NCI-H146 (cell line): ENCODE measurements at places on chromosomes 16 and 17.
A peak's percentile ranks its signal among the peaks of the same experiment; 100 is the strongest.

DNA sequence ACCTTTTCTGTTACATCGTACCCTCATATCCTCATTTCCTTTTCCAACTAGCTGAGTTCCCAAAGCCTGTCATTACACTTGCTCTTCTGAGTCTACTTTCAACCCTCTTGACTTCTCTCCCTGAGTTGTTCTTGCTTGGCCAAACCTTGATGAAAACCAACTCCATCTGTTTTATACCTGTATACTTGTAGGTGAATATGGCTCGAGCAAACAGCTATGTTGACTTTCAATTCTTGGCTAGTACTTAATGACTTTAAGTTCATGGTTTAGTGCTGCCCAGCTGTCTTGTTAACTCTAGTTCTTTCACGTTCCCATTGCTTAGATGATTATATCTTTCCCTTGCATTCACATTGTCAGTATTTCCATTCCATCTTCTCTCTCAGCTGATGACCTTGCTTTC is 14.8 kb downstream of the TANC2 start:
- DNase-seq = no peak

- peak; percentile 79 for DNase-seq
Measured at GRCh38 chr16:52466994-52467393, 79.9 kb downstream of the TOX3 start.

DNA sequence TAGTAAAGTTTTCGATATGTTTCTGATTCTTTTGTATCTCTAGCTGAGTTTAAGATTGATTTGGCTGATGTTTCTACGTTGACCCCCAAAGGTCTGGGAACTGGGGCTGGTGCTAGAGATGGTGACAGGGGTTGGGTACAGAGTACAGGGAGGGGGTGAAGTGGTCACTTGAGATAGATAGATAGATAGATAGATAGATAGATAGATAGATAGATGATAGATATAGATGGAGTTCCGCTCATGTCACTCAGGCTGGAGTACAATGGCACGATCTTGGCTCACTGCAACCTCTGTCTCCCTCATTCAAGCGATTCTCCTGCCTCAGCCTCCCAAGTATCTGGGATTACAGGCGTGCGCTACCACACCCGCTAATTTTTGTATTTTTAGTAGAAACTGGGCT is 1.8 kb upstream of the FBRS start:
- DNase-seq = no peak

DNA sequence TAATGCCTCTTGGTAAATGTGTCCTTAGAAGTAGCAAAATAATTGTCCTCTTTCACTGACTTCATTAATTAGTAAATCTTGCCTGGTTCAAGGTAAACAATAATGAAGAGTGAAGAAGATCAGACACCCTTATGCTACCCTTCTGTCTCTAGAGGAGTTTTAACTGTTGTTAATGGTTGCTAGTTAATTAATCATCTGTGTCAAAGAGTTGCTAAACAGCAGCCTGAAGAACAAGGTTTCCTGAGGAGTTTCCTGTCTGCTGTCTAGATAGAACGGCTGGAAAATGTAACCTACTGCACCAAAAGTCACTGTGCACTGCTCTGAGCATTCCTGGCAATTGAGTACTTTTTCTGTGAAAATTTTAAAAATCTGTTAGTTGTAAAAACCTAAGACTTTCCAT is 131.3 kb downstream of the NLK start:
- DNase-seq = no peak

GRCh38 chr16:77945126-77945525 is 77.2 kb upstream of the CLEC3A start:
- no peak for DNase-seq

GRCh38 chr16:27786221-27786922 is 236.4 kb downstream of the KATNIP start:
- DNase-seq = no peak

DNA sequence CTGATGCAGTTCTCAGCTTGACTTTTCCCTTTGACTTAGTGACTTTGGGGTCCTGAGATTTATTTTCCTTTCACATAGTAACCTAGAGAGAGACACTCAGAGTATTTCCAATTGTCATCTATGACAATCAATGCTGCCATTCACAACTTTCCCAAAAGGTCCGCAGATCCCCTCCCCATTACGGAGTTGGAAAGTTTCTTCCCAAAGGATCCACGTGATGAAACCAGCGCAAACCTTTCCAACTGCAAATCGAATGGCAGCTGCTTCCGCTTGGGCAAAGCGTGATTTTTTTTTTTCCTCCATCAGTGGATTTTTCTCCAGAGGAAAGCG is 538 bp upstream of the FCSK start:
- DNase-seq = peak; percentile 54

DNA sequence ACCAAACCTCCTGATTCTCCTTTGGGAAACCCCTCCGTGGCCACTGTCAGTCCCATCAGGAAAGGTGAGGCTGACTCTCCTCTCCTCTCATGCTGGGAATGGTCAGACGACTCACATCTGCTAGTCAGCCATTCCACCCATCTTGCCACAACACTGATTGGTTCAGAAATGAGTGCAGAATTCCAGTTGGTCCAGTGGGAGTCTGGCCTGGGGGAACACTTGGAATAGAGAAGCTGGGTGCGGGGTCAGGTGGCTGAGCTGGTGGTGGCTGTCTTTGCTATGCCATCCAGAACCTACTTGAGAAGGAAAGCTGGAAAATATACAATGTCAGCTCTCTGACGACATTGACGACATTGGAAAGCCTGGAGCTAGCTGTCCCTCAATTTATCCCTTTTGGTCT is 23.6 kb upstream of the PLLP start:
- no peak for DNase-seq

- no peak for DNase-seq
Measured at GRCh38 chr17:2911035-2911754, 115.0 kb downstream of the RAP1GAP2 start.

DNA sequence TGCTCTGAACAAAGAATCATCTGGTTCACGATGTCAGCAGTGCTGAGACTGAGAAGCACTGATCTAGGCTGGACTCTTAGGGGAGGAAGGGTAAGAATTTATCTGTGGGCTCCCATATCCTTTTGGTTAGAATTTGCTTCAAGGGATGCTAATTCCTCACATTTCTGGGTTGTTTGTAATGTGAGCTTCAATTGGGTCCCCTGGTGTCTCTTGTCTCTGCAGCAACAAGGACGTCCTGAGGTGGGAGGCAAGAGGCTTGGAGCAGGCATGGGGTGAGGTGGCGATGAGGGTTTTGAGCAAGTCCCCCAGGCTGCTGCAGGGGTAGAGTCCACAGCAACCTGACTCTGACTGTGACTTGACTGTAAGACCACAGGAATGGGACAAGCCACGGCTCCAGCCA is 213.8 kb upstream of the NLRP1 start:
- no peak for DNase-seq

DNA sequence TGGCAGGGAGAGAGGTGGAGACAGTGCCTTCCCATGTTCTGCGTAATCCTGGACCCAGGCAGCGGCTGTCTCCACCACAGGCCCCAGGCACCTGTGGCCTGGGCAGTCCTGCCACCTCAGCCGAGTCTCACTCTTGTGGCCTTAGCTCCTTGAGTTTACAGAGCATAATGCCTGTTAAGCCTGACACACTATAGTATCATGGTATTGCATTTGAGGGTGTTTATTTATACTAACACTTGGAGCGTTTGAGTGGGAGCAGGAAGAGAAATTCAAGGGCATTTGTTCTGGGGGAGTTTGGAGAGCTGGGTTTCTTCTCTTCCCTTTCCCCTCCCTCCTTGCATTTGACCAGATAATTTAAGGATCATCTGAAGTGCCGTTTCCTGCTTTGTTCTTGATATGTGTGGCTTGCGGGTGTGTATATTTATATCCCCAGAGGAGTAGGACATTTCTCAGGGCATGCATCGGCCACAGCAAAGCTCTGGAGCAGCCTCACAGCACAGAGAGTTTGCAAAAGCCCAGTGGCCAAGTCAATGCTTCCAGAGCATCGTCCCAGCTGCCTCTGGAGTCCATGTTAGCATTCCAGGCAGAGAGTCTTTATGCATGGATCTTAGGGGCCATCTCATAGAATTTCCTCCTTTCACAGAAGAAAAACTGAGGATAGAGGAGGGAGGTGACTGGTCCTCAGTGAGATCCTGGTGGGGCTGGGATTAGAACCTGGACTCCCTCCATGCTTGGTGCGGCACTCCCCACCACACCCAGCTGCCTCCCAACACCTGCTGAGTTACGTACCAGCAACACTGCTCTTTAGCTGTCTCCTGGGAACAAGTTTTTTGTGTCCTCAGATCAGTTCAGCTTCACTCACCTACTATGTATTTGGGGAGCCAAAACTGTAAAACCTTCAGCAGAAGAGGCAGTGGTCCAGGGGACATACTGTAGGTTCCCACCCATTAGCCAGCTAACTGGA is 222.8 kb downstream of the CCDC182 start:
- DNase-seq = no peak

DNA sequence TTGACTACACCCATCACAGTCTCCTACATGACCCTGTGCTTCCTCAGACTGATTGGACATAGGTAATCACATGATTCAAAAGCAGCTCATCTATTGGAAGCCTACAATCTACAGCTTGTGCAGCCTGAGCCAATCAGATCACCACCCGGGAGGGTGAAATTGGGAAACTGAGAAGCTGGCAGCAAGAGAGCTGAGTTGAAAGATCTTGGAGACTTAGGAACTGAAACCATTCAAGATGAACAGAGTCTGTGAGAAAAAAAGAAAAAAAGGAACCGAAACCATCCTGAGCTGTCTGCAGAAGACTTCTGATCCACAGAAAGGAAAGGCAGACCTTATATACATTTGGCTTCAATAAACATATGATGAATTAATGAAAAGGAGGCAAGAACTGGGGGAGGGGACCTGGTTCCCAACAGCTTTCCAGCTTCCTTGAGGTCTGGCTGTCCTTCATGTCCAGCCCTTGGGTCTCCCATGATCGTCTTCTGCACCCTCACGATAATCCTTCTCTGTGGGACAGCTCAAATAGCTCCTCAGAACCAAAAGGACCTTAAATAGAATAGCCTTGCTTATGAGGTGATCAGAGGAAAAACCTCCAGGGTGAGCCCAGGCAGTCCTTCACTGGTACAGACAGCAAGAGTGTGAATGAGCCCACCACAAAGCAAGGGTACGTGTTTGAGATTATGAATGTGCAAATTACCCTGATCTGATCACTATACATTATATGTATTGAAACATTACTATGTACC is 32.6 kb downstream of the PLXDC1 start:
- DNase-seq = no peak

- DNase-seq = no peak
Measured at GRCh38 chr16:50071075-50071671, 5.4 kb downstream of the HEATR3 start.

GRCh38 chr16:89741342-89742014 is 20.1 kb downstream of the ZNF276 start:
- DNase-seq = no peak

DNA sequence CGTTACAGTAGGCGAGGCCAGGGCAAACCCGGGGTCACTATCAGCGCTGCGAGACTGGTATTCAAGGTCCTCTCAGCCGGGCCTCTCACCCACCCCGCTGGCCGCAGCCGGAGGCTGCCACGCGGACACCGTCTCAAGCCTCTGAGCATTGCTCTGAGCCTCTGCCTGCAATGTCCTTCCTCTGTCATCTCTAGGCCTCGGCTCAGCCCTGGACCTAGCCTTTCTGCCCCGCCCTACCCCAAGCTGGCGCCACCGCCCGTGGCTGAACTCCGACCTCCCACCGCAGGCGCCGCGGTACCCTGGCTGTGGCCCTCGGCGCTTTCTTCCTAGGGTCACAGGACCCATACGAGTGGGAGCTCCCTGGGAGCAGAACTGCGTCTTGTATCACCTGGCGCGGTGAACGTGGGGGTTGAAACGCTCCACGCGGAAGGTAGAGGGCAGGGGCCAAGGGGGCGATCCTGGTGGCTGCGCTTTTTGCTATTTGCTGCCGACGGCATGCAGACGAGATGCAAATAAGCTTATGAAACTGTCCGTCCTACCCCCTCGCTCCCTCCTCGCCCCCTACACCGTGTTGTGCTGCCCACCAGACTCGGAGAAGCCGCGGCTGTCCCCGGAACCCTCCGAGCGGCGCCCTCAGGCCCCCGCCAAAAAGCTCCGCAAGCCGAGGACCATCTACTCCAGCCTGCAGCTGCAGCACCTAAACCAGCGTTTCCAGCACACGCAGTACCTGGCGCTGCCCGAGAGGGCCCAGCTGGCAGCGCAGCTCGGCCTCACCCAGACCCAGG is 3.7 kb downstream of the DLX4 start:
- no peak for DNase-seq

DNA sequence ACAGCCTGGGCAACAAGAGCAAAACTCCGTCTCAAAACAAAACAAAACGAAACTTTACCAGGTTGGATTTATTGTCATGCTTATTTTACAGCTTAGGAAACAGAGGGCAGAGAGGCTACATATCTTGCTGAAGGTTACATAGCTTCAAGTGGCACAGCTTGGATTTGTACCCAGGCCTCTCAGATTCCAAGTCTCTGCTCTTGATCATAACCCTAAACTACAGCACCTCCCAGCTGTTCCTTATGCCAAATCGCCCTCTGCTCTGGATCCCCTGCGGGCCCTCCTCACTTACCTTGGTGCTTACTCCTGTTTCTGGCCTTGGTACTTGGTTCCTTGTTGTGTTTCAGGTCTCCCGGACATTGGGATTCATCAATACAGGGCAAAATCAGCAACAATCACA is 11.7 kb upstream of the CUEDC1 start:
- DNase-seq = no peak

DNA sequence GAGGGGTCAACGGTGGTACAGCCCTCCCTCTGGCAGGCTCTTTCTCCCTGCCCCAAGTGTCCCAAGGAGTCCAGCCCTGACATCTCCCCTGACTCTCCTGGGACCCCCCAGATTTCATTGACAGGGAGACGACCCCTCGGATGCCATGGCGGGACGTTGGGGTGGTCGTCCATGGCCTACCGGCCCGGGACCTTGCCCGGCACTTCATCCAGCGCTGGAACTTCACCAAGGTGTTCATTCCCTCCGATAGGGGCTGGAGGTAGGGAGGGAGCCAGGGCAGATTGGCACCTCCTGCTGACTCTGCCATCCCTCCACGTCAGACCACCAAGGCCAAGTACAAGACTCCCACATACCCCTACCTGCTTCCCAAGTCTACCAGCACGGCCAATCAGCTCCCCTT is 9.9 kb downstream of the PLD2 start:
- DNase-seq = no peak

GRCh38 chr16:58046054-58046881 is 20.7 kb downstream of the MMP15 start:
- no peak for DNase-seq

DNA sequence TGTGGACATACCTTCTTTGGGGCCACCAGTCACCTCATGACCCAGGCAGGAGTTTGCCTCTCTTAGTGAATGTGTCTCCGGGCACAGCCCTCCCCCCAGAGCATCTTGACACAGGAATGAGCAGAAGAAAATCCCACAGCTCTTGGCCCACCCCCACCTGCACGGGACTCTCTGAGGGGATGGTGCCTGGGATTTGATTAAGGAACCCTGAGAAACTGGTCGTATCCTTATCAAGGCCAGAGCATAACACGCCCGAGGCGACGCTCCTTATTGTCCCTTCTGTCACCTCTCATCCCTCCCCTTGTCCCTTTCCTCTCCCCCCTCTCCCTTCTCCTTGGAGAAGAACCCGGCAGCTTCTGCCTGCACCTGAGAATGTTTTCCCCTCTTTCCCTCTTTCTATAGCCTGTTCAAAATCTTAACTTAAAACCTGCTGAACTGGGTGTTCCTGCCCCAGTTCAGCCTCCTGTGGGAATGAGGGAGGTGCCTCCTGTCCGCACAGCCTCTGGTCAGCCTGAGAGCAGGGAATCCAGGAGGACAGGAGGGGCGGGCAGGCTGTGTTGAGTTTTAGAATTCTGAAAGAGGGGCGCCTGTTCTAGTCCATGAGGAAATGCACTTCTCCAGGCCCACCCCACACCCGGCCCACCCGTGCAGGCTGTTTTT is 140.7 kb upstream of the PLCG2 start:
- DNase-seq = no peak
